ENCODE measurements at places on chromosomes 11 and 22.

DNA sequence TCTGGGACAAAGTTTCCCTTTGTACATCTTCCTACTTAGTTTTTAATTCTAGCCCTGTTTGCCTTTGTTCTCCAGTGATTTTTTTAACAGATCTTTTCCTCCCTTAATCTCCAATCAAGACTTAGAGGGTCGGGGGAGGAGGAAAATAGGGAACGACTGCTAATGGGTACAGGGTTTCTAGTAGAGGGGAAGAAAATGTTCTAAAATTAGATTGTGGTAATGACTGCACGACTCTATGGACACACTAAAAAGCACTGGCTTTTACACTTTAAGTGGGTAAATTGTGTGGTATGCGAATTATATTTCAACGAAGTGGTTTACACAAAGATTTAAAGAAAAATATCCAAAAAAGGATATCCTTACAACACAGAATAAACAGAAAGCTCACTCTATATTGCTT, 110.0 kb upstream of the SPON1 start:
- no peak for DNase-seq

- DNase-seq, result no peak
Observed at GRCh38 chr11:19079643-19080440, 19.3 kb upstream of the MRGPRX2 start.

- no peak for DNase-seq
Observed at GRCh38 chr11:8721609-8722500, 39.3 kb downstream of the RPL27A start.

GRCh38 chr22:38750104-38750503, 5.7 kb downstream of the SUN2 start:
- no peak for DNase-seq

DNA sequence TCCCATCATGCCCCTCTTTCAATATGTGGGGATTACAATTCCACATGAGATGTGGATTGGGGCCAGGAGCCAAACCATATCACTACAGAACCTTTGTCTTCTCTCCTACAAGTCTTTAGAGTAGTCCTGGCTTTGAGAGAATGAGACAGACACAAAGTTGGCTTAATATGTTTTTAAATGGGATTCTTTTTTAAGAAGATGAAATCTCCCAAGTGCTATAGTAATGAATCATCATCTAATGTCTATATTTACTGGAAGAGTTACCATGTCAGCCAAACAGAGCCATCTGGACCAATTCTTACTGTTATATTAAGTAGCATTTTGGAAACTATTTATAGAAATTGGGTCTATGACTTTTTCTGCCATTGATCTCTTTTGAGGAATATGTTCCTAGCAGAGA, 38.1 kb upstream of the CARD18 start:
- DNase-seq, result no peak

DNA sequence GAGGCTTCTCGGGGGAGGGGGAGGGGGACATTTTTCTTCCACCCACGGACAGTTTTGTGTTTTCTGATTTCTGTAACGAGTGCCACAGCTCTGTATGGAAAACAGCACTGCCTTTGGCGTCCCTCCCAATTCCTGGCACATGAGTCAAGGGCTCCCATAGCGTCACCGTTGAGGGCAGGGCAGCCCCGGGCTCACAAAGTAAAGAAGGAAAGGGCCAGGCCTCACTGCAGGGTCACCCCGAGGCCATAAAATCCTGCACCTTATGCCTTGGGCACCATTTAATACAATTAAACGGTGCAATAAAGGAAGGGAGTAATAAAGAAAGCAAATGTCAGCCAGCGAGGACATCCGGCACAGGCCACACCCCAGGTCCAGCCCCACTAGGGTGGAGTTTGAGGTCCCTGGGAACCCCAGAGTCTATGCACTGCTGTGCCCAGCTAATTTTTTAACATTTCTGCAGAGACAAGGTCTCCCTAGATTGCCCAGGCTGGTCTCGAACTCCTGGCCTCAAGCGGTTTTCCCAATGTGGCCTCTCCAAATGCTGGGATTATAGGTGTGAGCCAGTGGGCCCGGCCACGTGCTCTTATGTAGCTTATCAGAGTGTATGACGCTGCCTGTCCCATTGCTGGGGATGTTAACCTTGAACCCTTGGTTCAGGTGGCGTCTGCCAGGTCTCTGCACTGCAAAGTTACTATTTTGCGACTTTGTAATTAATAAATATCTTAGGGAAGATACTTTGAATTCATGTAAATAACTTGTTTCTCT, 13.6 kb upstream of the MUC2 start:
- no peak for DNase-seq

- no peak for DNase-seq
Observed at GRCh38 chr11:60485987-60486386, 6.6 kb upstream of the MS4A12 start.

- DNase-seq, result no peak
Observed at GRCh38 chr11:11732116-11732515, 109.7 kb upstream of the USP47 start.

GRCh38 chr11:72932132-72932570, 117.9 kb downstream of the ATG16L2 start:
- DNase-seq, result no peak

DNA sequence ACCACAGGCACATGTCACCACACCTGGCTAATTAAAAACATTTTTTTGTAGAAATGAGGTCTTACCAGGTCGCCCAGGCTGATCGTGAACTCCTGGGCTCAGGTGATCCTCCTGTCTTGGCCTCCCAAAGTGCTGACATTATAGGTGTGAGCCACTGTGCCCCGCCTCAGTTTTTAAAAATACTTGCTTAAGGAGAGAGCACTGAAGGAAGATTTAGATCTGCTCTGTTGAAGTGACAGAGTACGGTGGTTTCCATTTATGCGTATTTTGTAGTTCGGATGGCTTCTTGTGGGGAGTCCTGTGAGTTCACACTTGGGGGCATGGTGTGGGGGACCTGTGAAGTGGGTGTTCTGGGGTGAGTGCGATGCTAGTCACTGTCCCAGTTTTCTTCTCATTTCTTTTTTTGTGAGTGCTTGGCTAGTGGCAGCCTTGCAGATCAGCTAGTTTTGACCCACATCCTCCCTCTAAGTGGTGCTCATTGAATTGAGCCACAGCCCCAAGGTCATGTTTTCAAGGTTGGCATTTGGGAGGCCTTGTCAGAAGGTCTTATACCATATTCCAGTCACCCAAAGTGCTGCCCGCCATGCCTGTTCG, 31.5 kb downstream of the PTPRJ start:
- DNase-seq, result no peak

DNA sequence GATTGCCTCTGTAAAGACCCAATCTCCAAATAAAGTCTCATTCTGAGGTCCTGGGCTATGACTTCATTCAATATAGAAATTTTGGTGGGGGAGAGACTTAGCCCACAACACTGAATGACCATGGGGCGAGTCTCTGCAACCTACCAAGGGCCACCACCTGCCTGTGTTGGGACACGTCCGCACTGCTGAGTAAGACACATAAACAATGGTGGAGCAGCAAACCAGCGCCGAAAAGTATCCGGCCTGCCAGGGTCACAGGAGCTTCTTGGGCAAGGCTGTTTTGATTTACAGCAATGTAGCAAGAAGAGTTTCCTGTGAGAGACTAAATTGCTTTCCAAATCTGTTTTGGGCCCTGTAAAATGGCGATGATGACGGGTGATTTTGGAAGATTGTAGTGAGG, 122.3 kb downstream of the SHANK2 start:
- DNase-seq, result no peak

DNA sequence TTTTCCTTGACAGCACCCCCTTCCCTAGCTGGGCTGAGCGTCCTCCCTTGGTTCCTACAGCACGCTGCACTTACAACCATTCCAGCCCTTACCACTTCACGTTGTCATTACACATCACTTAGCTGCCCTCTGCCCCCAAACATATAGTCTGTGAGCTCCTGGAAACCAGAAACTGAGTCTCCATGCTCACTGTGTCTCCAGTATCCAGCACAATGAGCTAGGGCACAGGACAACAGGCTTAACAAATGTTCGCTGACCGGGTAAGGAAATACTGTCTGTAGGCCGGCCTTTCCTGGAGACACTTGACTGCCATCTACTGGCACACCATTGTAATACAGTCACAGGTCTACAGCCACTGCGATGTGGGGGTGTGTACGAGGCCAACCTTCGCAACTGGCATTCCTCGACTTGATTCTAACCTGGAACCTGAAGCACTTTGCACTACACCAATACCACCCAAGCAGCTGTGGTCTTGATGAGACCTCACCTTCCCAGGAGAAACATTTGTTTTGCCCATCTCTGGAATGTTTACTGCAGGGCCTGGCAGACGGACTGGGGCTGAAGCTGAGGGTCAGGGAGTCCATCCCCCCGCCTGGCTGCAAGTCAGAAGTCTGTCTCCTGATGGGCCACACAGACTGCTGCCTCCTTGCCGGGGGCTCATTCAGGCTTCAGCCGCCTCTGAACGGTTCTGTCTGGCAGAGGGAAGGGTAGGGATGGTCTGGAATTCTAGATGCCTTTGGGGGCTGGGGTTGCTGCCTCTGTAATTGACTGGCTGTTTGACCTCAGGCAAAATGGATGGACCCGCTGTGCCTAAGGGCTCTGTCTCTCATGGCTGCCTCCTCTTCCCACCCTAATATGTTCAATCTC, 72.0 kb downstream of the SYN3 start:
- DNase-seq, result peak; percentile 4

GRCh38 chr11:65429724-65430405, 7.3 kb downstream of the NEAT1 start:
- DNase-seq, result peak; percentile 55
